ENCODE measurements at places on chromosomes 6 and 20. TPM values are rescaled to one million over a fixed set of nuclear protein-coding genes. Genes with fewer than 3 reads are reported as not detected.

Gene ZBTB46
- total RNA-seq: 2.1 TPM

Gene FAM8A1
- total RNA-seq: 25.7 TPM

Gene PXDC1
- total RNA-seq: 1.6 TPM

Gene CCR6
- total RNA-seq: 14.8 TPM

Gene XKR7
- under 0.01 TPM for total RNA-seq

Gene CLPSL1
- total RNA-seq: not detected

Gene EYA2
- 0.10 TPM for total RNA-seq

Data from mononuclear cell (primary cell).